ENCODE measurements at places on chromosomes 6 and 20.
A peak's percentile ranks its signal among the peaks of the same experiment; 100 is the strongest.

- DNase-seq = no peak
Measured at GRCh38 chr6:108250240-108250866, 10.5 kb downstream of the SNX3 start.

DNA sequence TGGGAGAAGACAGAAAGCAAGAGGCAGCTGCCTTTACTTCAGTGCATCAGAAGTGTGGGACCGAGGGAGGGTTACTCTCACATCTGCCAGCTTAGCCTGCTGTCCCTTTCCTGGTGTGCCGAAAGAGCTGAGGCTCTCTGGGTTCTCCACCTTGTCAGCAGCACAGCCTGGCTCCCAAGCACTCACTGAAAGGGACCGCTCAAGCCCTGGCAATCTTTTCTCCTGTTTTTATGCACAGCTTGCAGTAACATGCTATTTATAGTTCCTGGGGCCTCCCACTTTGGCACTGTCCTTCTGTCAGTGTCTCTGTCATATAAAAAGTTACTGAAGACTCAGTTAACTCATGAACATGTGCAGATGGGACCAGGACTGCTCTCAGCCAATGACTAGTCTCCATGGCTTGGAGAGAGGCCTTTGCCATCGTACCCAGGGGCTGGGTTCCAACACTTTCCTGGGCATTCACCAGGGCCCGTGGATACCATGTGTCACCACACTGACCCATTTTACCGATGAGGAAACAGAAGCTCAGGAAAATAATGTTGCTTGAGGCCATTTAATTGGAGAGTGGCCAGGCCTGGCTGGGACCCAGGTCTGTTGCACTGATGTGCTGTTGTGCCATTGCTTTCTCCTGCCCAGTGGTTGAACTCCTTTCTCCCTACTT, 46.2 kb downstream of the PANK2 start:
- DNase-seq = no peak

DNA sequence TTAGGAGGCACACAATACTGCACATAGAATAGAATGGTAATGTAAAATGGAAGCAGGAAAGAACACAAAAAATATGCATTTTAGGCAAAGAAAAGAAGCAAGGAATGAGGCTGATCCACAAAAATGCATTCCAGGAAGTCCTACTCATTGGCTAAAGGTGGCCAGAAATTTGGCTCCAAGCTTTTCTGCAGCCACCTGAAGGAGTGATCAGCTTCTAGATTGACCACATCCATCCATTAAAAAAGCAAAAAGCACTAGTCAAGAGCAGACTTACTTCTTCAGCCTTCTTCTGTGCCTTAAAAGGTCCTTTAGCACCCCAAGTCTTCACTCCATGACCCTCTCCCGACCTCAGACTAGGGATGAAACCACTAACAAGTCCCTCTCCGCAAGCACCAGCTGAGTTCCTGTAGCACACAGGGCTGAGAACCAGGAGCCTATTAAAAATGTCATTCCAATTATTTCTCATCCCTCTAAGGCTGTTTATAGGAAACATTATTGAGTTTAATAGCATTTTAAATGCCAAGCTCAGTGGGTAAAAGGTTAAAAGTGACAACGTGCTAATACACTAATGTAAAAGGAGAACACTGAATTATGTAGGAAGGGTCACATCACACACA, 36.5 kb downstream of the TRAM2 start:
- no peak for DNase-seq

DNA sequence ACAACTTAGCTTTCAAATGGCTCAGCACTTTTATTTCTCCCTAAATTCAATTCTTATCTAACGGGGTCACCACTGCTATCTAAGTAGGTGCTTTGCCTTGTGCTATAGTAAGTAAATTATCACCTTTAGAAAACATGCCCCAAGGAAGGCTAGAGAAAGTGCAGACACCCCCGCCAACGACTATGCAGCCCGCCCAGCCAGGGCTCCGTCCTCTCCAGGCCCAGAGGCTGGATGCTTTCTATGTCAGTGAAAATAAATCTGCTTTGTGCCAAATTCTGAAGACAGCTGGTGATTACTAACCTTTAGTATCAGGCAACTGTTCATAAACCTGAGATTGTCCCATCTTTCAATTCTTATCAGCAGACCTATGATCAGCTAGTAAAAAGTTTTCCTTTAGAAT, 14.3 kb downstream of the KIAA0319 start:
- DNase-seq = no peak

DNA sequence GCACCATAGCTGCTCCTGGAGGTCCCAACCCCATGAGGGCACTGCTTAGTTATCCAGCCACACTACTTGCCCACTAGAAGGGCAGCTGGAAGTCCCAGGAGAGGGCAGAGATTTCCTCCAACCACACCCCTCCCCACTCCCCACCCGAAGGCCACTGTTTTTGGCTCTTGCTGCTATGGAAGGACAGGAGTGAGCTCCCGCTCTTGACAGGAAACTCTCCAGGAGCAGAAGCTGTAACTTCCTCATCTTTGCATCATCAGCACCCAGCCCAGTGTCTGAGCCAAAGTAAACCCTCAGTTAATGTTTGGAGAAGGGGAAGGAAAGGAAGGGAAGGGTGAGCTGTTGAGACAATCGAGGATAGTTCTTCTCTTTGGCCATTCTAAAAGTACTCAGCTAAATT, 120.7 kb downstream of the MTFR2 start:
- DNase-seq = no peak

GRCh38 chr6:13524801-13525508, 37.6 kb upstream of the GFOD1 start:
- DNase-seq = no peak

DNA sequence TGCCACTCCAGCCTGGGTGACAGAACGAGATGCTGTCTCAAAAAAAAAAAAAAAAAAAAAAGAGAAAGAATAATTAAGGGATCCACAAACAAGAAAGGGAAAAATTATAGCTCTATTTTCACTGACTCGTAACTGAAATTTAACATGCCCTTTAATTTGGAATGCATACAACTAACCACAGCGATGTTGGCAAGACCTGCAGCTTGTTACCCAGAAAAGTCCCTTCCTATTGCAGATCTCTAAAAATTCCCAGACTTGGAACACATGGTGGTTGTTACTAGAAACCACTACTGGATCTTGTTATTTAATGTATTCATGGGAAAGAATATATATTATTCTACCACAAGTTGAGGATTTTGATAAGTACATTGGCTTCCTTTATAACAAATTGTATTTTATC, 27.8 kb upstream of the SMIM28 start:
- DNase-seq = no peak

- DNase-seq = peak; percentile 48
Measured at GRCh38 chr20:13199279-13199678, 21.8 kb upstream of the ISM1 start.

DNA sequence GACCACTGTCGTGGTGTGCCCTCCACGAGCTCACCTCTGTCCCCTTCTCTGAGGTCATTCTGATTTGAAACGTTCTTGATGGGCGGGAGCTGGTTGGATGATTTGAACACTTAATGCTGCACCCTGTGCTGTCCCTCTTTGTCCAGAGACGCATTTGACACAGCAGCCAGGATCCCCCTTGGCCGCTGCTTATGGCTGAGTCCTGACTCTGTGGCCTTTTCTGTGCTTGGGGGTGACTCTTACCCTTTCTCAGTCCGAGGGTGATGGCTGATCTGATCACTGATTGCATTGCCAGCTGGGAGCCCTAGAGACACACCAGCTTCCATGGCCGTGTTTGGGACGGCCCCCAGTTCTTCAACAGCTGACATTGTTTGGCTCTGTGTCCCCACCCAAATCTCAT, 43.5 kb upstream of the FRMD1 start:
- DNase-seq = no peak

DNA sequence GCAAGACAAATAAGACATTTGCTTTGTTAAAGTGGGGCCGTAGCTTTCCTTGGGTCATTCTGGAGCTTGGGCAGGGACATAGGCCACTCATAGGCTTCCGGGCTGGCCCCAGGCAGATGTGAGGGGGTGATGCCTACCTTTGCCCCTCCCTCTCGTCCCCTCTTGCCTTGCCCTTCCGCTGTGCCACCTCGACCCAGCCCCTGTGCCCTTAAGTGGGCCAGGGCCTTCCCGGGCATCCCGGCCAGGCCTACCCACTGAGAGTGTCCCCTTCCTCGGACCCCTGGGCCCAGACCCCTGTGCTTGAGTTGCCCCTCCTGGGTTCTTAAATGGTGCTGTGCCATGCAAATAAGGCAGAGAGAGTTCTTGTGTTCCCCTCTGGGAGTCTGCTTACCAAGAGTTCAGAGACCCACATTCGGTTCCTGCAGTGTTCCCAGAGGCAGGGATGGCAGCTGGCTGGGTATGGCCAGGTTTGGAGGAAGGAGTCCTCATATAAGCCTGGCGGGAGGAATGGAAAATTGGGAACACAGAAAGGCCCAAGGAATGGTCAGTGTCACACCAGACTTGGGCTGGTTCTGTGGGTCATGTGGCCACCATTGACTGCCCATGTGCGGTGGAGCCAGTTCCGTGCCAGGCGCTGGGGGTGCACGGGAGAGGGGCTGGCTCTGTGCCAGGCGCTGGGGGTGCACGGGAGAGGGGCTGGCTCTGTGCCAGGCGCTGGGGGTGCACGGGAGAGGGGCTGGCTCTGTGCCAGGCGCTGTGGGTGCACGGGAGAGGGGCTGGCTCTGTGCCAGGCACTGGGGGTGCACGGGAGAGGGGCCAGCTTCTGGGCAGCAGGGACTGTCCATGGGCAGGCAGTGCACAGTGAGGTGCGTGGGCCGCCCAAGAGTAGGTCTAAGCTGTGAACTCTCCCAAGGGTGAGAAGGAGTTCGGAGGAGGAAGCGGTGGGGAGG, 173.5 kb upstream of the SNX9 start:
- peak; percentile 89 for DNase-seq

DNA sequence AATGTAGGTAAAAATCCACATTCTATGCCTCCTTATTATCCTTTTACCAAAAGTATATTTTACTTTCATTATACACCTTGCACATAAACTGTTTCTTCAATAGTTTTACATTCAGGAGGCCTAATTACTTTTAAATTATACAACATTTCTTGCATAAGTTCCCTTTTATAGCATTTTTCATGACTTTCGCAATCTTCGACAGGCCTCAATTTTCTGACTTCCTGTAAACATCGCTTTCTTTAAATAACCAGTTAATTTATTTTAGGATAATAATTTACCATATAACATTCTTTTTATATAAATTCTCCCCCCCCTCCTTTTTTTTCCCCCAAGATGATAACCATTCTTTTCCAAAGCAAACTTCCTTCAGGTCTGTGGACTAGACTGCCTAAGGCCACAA, 9.2 kb downstream of the SLC35A1 start:
- no peak for DNase-seq

DNA sequence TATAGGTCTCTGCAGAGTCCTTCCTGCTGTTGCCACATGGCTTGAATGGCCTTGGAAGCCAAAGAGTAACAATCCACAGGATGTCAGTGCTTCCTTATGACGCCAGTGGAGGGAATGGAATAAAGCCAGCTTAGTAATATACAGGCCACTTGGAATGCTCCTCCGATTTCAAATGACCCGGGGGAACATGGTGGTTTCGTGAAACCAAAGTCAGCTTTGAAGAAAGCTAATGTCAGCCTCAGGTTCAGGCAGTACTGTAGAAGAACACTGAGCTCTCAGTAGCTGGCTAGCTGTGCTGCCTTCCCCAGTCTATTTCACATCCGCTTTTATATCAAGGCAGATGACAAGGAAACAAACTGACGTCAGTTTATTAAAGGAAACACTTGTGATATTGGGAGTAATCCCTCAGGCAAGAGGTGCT, 189.1 kb downstream of the DTNBP1 start:
- no peak for DNase-seq

DNA sequence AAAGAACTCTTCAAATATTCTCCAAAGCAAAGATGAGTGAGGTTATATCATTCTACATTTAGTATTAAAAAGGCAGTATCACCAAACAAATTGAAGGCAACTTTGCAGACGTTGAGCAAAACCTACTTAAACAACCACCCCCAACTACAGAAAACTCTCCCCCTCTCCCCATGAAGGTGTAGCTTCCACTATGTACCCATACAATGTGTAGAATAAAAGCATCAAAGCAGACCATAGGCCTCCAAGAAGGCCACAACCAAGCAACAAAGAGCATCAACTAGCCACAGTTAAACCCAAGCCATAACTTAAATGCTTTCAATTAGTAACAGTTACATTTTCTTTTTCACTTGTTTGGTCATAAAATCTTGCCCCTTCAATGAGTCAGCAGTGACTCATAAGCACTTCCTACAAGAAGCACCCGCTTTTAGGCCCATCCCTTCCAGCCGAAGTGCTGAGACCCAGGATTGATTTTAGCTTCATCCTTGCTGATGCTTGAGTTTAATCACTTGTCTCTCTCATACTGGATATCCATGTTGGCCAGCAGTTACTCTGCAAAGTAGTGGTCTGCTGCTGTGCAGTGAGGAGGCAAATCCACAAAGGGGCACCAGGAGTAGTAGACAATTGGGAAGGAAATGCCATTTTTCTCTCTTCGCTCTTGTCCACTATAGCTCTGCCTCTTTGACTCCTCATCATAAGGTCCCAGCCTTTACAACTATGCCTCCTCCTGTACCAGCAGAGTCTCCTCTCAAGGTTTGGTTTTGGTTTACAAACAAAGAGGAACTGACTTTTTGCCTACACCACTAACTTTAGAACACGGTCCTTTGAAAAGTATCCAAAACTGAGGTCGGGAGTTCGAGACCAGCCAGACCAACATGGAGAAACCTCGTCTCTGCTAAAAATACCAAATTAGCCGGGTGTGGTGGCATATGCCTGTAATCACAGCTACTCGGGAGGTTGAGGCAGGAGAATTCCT, 8.4 kb upstream of the NUP153 start:
- DNase-seq = no peak

- DNase-seq = peak; percentile 65
Measured at GRCh38 chr6:165729307-165729936, 66.4 kb upstream of the PDE10A start.

DNA sequence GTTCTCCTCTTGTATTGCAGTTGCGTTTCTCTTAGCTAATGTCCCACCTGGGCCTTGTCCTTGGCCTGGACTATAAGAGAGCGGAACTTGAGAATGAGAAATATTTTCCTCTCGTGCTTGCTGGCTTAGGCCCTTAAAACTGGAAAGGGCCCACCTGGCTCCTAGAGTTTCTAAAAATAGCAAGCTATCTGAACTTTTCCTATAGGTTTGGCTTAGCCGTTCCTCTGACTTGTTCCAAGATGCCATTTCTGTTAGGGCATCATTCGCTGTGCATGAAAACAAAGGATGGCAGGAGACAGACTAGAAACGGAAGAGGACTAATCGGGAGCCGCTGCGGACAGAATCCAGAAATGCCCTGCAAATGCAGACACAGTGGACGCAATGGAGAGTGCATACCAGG, 4.5 kb downstream of the RIPOR3 start:
- DNase-seq = no peak

DNA sequence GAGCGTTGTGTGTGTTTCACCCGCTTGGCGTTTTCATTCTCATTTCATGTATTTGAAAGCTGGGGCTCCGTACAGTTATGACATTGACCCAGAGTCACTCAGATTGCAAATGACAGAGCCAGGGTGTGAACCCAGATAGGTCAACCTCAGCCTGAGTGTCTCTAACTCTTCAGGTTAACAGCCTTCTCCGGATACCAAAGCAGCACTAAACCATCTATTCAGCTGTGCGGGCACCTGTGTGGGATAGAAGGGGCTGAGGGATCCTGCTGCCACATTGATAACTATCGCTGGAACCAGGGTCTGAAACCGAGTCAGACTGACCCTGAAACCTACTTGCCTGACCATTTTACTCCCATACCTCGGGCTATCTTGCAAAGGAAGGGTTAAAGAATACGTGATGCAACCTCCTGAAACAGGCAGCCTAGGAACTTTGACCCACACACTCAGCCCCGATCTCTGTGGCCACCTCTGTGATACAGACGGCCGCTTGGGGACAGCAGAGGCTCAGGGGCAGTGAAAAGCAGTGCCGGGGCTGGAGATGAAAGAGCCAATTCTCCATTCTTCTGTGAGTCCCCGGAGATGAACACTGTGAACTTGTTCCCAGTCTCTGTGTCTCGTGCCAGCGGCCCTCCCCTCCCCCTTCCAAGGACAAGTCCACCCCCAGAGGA, 233.5 kb upstream of the QKI start:
- no peak for DNase-seq

Measured in NCI-H1092 treated with DMSO at 0.1 percent for 48 hours (cell line).